ENCODE measurements at places on chromosomes 3 and 15.

DNA sequence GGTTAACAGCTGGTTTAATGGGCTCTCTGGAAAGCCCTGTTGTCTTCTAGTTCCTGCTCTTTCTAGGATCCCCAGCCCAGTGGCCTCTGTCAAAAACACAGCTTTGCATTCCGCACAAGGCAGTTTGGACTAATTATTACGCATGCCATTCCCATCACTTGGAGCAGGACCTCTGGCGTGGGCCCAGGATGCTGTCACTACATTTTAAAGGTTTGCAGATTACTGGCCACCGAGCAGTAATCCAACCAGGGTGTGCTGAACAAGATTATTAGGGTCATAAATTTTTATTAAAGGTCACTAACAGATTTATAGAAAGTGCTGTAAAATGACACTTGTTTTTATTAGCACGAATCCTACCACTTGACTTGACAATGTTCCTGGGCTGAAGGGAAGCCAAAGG is 143.6 kb upstream of the SLC6A11 start:
- no peak for DNase-seq

DNA sequence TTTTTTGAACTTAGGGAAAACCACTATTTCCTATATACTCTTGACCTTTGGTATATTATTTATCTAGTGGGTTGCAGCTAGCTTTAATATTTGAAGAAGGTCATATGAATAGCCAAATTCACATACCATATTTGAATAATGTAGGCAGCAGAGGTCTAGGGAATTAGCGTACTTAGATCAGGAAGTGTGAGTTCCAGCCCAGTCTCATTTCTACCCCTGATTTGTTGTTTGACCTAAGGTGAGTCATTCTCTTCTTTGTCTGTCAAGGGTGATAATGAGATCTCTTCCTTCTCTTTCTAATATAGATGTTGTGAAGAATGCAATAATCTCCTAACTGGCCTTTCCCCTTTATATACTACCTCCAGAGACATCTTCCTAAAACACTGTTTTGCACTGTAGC is 36.6 kb upstream of the ZPLD1 start:
- no peak for DNase-seq

DNA sequence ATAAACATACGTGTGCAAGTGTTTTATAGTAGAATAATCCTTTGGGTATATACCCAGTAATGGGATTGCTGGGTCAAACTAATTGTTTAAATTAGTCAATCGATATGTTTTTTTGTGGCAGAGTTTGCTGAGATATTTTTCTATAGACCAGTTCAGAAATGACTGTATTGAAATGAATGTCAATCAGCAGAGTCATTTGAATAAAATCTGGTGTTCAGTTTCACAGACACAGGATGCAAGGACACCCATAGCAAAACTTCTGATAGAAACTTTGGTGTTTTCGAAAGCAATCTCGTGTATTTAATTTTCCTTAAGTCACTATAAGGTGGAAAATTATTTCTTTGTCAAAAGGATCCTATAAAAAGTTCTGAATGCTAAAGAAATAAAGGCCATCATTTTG is 434.4 kb downstream of the RAP2B start:
- DNase-seq = no peak

DNA sequence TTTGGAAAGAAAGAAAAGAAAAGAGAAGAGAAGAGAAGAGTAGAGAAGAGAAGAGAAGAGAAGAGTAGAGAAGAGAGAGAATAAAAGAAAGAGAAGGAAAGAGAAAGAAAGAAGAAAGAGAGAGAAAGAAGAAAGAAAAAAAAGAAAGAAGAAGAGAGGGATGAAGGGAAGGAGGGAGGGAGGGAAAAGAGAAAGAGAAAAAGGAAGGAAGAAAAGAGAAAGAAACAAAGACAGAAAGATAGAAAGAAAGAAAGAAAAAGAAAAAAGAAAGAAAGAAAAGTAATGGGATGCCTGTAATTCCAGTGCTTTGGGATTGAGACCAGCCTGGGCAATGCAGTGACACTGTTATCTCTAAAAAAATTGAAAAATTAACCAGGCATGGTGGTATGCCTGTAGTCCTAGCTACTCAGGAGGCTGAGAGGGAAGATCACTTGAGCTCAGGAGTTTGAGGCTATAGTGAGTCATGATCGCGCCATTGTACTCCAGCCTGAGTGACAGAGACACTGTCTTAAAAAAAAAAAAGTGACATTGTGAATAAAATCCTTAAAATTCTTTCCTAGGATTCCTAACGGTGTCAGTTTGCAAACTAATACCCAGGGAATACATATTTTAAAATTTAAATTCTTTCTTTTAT is 1.7 kb downstream of the RASL12 start:
- DNase-seq = no peak

- DNase-seq = no peak
Observed at GRCh38 chr3:140233702-140234101, 298.7 kb downstream of the CLSTN2 start.

GRCh38 chr15:85541744-85542143 is 161.3 kb downstream of the AKAP13 start:
- DNase-seq = no peak

GRCh38 chr3:78610462-78611125 is 1157.2 kb downstream of the ROBO1 start:
- no peak for DNase-seq

DNA sequence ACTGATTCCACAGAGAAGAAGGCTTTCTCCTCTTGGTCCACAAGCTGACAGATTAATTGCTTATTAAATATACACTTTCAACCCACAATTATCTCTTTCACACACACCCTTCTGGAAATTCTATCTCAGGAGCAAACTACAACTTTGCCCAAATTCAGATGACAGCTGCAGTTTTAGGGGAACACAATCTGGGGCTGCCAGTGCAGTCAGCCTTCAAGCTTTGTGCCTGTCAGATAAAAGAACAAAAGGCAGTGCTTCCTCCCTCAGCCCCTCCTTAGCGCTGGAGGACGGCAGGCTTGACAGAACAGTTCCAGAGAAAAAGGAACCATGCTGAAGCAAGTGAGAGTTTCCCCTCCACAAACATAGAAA is 99.6 kb downstream of the TMCC1 start:
- DNase-seq = no peak

GRCh38 chr3:183653209-183654064 is 18.0 kb downstream of the KLHL24 start:
- DNase-seq = no peak

DNA sequence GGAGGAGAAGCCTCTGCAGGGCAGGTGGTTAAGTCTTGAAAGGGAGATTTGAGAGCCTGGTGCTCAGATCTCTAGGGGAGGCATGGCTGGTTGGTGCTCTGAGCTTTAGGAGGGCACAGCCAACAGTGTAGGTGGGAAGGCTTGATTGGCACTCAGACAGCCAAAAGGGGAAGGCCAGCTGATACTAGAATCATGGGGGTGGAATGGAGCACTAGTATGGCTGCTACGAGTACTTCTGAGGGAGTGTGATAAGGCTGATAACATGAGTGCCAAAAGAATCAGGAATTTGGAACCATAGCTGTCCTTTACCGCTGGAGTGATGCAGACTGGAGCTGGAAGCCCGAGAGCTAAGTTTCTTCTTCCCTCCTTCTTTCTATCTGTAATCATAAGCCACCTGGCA is 184.6 kb upstream of the TBC1D5 start:
- no peak for DNase-seq

DNA sequence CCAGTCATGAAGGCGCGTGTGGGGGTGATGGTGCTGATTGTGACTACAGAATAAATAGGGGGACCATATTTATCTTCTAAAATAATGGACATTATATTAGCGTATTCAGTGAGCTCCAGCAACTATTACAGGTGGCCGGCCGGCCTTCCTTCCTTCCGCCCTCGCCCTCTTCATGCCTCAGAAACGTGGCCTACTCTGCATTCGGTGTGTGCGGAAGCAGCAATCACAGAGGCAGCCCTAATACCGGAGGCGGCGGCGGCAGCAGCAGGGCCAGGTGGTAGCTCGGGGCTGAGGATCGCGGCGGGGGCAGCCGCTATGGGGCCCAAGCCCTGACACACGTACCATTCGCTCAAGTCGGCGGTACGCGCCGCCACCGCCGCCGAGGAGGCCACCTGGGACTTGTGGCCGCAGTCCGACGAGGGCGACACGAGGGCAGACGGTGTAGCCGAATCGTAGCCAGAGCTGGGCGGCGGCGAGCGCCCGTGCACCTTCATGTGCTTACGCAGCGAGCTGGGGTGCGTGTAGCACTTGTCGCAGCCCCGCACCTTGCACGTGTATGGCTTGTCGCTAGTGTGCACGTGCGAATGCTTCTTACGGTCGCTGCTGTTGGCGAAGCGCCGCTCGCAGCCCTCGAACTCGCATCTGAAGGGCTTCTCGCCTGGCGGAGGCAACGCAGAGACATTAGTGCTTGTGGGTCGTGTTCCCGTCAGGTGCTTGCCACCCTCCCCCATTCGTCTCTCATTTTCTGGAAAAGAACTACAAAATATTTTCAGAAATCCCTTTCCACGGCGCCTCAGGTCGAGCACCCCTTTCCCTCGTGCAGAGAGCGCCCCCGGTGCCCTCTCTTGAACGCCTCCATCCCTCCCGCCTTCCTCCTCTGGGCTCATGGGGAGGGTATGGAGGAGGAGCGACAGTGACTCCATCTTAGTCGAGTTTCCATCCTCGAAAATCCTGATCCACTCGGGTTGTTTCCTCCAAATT is 15.5 kb downstream of the ZIC4 start:
- DNase-seq = no peak

- DNase-seq = no peak
Observed at GRCh38 chr3:118180853-118181252, 853.8 kb downstream of the IGSF11 start.

GRCh38 chr15:89140595-89140994 is 52.3 kb downstream of the ABHD2 start:
- DNase-seq = no peak

DNA sequence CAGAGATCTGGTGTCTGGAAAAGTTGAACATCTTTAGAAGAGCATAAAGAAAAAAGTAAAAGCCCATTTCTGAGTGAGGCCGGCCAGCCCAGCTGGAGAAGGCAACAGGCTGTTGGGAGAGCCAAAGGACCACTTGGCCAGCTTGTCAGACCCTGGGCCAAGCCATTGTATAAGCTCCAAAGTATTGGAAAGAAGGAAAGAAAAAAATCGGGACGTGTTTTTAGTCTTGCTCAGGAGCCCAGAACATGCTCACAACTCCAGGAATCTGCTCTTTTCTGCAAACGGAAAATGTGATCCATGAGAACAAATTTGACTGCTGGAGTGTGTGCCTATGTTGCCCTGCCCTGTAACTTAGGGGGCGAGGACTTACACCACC is 10.4 kb upstream of the CLPX start:
- no peak for DNase-seq

- DNase-seq = peak; percentile 38
Observed at GRCh38 chr3:56988458-56989168, 71.9 kb upstream of the SPATA12 start.

DNA sequence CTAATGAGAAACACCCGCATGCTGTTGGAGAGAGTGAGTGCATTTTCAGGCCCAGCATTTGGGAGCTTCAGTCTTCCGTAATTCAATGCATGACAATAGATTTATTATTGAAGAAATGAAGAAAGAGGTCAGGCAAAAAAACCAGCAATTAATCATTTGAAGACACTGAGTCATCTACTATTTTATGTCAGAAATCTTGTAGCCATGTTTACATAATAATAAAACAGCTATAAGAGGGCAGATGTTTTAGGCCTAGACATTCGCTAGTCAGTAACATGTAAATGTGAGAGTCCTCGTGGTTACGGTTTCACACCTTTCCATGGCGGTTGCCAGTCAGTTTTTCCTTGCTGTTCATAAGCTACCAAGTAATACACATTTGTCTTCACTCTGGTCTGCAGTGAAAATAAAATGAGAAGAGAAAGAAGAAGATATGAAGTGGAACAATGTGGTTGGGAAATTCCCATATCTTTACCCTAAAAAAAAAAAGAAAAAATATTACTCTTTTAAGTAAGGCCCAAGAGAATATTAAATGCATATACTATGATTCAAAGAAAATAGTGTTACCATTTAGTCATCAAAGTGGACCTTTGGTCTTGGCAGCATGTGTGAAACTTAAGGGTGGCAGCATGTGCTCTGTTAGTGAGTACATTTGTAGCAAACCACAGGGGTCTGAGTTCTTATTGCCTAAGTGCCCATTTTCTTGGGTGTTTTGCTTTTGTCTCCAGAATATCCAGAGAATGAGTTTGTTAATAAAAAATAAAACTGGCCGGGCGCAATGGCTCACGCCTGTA is 140.5 kb upstream of the TBL1XR1 start:
- no peak for DNase-seq

GRCh38 chr15:65460741-65461347 is 38.1 kb upstream of the IGDCC4 start:
- DNase-seq = no peak

- DNase-seq = no peak
Observed at GRCh38 chr15:65525622-65526021, 4.6 kb upstream of the HACD3 start.

DNA sequence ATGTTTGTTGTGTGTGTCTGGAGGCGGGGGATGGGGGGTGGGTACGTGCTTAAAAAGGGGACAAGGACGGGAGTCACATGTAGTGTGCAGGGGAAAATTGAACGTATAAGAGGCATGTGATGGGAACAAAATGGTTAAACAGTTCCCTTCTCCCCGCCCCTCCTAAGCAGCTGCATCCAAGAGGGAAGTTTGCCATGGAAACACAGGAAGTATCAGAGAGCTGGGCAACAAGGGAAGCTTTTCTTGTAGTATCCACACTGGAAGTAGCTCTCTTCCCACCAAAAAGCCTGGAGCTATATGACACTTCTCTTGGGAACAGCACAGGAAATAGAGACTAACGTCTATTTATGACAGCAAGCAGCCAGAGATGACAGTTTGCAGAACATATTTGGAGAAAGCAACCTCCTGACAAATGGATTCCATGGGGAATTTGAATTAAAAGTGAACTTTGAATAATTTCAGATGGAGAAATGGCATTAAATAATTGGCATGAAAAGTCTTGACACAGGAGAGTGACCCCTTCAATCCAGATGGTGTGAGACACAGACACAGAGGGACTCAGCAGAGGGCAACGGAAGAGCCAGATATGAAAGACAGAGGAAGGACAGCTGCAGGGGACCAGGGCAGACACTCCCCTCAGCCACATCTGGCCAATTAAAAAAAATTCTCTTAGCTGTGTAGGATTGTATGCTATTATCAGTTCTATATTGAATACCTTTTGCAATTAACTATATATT is 294.2 kb upstream of the TBL1XR1 start:
- DNase-seq = no peak

DNA sequence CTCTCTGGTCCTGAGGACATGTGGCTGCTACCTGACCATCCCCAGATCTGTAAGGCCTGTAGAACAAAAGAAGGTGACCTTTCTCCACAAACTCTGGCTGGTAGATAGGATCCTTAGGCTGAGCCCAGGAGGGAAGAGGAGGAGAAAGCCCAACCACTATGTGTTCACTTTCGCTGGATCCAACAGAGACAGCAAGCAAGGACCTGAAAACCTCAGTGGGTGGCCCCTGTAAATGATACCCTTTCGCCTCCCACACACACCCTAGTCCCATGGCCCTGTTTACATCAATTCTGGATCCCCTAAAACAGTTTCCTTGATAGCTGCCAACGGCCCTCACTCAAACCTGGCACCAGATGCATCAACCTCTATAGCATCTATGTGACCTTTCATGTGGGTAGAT is 22.4 kb downstream of the CCDC12 start:
- no peak for DNase-seq

DNA sequence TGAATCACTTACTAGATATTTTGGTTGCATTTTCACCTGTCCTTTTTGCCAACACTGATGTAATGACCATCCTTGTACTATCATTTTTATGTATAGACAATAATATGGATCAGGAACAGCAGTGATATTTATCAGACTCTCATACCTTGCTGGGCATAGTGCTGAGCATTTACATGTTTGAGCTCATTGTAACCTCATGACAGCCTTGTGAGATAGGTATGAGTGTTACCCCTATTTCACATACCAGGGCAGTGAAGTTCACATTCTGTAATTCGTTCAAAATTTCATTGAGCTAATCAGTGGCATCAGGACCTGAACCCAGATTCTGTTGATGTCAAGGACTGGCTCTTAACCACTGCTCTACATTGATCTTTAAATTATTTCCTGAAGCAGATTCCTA is 221.5 kb upstream of the TBL1XR1 start:
- DNase-seq = no peak
